ENCODE measurements at places on chromosomes 2 and 18. TPM values are rescaled to one million over a fixed set of nuclear protein-coding genes. Genes with fewer than 3 reads are reported as not detected.

The TNFAIP6 gene
- total RNA-seq = not detected

DNA sequence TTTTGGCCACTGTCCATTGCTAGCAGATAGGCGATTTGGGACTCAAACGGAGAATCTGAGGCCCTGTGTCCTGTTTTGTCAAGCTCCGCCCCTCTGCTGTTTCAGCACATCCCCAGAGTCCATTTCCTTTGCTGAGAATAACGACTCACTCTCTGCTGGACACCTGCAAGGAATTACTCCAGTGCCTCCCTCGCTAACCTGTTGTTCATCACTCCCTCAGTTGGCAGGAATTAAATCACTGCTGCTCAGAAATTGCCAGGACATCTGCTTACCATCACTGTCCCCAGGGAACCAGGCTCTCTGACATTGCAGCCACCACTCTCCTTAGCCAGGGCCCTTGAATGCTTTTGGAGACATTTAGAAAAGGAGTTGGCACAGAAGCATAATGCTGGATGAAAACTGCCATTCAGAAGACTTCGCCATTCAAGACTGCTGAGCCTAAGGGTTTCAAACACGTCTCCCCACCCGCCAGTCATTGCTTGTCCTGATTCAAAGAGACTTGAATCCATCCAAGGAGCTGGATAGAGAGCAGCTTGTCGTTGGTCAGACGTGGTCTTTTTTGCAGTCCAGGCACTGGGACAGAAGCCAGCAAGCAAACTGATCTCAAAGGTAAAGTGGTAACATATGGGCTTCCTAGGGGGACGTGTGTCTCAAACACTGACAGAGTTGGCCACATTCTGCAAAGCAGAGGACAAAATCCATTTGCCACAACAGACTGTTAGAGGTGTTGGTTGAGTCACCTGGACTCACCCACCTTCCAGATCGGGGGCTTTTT, 155.3 kb downstream of the UXS1 start:
- no peak for DNase-seq

DNA sequence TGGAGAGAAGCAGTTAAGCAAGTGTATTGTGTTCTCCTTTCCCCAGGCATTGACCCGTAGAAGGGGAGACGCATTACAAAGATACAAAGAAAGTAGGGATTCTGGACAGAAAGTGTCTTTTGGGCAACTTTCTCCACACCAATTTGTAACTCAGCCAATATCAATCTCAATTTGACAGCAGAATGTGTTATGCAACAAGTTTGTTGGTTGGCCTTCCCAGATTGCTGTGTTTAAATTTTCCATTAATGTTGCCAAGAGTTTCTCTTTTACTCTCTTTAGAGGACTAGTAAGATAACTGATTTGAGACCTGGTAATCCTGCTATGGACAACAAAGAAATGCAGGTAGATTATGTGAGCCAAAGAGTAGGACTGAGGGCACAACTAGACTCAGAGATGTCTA, 279.6 kb downstream of the ZNF804A start:
- no peak for DNase-seq

The HOXD9 gene
- total RNA-seq = 2.6 TPM

GRCh38 chr2:107936433-107937359, 49.6 kb upstream of the SLC5A7 start:
- no peak for DNase-seq

The COL4A3 gene
- 0.80 TPM for total RNA-seq

DNA sequence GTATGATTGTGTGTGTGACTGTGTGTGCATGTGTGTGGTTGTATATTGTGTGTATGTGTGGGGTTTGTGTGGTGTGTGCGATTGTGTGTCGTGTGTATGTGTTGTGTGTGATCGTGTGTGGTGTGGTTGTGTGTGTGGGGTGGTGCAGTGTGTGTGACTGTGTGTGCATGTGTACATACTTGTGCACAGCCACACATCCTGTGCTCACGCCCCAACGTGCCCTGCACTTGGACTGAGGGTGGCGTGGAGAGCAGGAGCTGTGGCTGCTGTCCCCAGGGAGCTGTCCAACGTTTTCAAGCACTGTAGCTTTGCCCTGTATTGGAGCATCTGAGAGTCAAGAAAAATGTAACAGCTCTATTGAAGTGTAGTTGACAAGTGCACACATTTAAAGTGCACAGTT, 243.2 kb upstream of the HDAC4 start:
- no peak for DNase-seq

DNA sequence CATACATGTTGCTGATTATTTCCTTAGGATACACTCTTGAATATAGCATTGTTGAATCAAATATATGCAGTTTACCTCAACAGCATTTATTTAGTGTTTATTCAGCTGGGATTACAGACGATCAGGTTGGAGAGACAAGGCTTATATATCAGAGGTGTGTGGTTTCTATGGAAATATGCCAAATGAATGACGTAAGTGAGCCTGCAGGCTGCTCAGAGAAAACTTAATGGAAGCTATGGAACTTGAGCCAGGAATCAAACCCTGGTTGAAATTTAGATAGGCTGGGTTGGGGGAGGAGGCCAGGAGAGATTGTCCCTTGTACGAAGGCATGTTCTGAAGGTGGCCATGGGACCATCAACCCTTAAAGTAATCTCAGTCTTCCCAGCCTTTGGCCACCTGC, 79.5 kb downstream of the INPP4A start:
- DNase-seq = no peak

DNA sequence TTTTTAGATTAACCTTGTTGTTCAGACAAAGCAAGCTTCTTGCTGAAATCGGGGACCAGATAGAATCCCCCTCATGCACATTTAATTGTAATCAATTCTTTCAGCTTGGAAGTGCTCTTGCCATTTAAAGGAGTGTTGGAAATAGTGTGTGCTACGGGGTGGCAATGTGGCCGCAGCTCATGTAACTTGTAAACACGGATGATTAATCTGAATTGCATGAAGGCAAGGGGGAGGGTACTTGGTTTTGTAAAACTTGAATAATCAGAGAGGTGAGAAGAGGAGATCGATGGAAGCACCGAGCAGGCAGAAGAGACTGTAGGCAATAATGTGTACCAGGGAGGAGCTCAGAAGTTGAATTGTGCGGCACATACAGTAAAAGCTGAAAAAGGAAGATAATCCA, 273.5 kb downstream of the PTGR3 start:
- DNase-seq = no peak

- DNase-seq = no peak
Observed at GRCh38 chr2:8378016-8378810, 303.6 kb upstream of the ID2 start.

Measured in suprapubic skin (tissue), 4 donors.